ENCODE measurements at places on chromosomes 1 and 21.

DNA sequence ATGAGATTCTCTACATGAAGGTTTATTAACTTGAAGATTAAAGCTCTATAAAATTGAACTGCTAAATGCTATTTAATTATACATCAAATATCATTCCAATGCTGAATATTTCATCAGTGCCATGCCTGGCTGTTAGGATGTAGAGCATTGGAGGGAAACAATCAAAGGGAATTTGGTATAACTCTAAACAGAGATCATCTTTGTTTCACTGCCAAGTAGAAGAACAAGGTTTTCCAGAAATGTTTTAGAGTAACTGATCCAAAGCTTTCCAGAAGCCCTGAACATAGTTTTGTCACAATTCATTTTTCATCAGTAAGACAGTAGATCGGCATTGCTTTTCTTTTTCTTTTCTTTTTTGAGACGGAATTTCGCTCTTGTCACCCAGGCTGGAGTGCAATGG, 5.9 kb upstream of the DSTYK start:
- no peak for DNase-seq

GRCh38 chr1:243264717-243265116, 8.9 kb downstream of the SDCCAG8 start:
- no peak for DNase-seq

DNA sequence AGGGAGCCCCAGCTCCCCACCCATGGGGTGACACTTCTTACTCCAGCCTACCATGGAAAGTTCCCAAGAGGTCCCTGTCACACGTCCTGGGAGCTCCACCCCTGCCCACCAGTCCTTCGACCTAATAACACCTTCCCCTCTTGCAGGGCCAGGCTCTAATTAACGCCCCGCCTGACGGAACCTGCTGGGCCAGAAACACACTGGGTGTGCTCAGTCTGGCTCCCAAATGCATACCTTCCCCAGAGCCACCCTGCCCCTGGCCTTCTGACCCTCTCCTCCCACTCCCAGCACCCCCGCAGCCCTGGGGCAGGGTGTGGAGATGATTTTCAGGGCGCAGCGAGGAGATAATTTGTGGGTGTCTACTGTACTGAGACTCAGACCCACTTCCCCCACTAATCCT, 20.6 kb downstream of the PGLYRP3 start:
- no peak for DNase-seq

GRCh38 chr1:2821966-2822620, 20.6 kb upstream of the TTC34 start:
- DNase-seq, result peak; percentile 15

DNA sequence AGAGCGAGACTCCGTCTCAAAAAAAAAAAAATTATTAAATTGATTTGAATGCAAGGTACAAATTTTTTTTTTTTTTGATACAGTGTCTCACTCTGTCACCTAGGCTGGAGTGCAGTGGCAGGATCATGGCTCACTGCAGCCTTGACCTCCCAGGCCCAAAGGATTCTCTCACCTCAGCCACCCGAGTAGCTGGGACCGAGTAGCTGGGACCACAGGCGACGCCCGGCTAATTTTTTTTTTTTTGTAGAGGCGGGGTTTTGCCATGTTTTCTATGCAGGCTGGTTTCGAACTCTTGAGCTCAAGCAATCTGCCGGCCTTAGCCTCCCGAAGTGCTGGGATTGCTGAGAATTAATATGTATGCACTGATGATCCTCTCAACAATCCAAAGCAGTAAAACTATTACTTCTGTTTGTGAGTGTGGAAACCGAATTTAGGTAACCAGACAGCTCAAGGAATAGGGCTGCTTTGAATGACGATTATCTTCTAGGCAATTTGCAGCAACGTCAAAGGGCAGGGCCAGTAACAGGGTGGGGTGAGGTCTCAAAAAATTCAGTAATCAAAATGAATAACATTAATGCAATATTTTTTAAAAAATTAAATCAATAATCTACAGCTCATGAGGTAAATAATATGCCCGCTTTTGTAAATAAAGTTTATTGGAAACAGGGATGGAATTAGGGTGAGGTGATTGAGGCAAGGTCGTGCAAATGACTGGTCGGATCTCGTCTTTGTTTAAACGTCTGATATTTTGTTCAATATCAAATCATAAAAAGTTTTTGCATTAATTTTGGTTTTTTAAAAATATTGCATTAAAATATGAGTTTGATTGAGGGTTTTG, 1.2 kb downstream of the CLSPN start:
- DNase-seq, result no peak

DNA sequence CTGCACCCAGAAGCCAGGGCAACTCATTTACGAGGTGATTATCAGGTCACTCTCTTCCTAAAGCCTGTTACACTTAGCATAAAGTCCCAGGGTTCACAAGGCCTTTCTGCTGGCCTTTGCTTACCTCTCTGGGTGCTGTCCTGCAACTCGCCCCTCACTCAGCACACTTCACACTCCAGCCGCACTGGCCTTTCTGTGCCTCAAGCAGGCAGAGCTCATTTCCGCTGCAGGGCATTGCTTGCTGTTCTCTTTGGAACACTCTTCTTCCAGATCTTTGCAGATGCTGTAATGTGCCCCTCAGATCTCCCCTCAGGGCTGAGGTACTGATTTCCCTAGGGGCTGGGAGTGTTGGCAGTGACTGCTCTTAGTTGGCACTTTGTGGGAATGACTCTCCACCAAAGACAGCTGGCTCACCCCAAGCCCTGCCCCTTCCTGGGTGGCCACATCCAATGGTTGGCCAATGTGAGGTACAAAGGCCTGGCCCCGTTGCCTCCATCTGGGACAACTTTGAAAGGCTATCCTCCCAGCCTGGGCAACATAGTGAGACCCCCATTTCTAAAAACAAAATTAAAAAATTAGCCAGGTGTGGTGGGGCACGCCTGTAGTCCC, 50.8 kb upstream of the SSBP3 start:
- DNase-seq, result no peak

GRCh38 chr1:167879508-167879907, 34.4 kb downstream of the ADCY10 start:
- no peak for DNase-seq

GRCh38 chr1:111747282-111747734, 8.1 kb upstream of the INKA2 start:
- DNase-seq, result peak; percentile 52

DNA sequence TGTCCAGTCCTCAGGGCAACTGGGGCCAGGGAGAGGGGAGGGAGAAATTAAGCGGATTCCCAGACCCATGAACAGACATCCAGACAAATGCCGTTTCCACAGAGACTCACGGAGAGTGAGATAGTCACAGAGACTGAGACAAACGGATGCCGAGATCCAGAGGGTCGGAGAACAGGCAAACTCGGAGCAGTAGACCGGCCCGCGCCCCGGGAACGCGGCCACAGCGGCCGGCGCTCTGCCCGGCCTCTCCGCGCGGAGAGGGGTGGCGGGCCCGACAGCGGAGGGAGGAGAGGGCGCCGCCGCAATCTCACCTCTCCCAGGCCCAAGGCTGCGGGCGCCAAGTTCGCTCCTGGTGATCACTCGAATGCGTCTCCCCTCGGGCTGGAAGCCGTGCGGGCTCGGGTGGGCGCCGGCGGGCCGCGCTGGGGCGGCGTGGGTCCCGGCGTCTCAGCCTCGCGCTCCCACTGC, 831 bp upstream of the FOXD2 start:
- no peak for DNase-seq

GRCh38 chr1:106526650-106527049, 529.8 kb upstream of the PRMT6 start:
- no peak for DNase-seq

GRCh38 chr1:66251546-66251945, 282.4 kb upstream of the SGIP1 start:
- DNase-seq, result no peak

GRCh38 chr1:36448530-36449056, 1.7 kb downstream of the OSCP1 start:
- DNase-seq, result no peak

DNA sequence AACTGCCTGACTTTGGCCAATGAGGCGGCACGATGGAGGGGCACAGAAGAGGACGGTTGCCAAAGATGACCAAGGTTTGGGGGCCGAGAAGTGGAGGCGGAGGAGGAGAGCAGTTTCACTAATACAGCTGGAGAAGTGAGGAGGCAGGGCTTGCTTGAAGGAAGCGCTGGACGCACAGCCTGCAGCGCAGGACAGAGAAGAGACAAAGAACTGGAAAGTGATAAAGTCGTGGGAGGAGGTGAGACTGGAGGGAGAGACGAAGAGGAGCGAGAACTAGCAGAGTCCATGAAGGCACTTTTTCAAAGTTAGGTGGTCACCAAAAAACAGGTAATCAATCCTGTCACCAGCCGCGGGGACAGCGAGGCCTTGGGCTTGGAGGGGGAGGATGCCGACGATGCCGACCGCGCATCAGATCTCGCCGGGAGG, 771 bp downstream of the PACC1 start:
- DNase-seq, result no peak

DNA sequence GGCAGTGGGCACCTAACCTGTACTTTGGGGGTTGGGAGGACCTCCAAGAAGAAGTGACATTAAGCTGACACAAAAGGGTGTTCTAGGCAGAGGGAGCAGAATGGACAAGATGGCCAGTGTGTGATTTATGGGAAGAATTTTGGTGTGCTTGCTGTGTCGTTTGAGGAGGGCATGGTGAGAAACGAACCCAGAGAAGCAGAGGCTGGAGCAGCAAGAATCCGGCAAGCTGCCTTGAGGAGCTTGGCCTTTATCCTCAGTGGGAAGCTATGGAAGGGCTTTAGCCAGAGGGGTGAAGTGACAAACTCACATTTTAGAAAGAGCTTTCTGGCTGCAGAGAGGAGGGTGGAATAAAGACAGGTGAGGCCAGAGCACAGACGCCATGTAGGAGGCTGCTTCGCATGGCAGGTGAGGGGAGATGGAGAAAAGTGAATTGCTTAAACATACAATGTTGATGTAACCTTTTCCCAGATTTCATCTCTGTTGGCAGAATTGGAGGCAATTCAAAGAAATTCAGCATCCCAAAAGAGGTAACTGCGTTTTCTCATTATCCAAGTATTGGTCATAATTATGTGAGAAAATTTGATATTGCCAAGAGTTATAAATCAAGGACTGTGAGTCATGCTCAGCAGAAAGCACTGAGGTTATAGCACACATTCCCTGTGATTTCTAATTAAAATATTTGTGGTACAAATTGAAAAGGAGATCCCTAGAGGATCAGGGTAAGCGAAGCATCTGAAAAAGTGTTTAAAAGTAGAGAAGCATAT, 26.5 kb downstream of the TRIM45 start:
- DNase-seq, result no peak

DNA sequence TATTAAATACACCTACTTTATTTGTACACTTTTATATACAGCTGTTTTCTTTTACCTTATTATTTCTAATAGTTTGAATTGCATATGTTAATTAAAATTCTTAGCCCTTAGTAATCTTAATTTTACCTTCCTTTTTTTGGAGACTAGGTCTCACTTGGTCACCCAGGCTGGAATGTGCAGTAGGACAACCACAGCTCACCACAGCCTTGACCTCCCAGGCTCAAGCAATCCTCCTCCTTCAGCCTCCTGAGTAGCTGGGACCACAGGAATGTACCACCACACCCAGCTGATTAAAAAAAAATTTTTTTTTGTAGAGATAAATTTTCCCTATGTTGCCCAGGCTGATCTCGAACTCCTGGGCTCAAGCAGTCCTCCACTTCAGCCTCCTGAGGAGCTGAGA, 15.0 kb upstream of the SDC3 start:
- DNase-seq, result no peak

DNA sequence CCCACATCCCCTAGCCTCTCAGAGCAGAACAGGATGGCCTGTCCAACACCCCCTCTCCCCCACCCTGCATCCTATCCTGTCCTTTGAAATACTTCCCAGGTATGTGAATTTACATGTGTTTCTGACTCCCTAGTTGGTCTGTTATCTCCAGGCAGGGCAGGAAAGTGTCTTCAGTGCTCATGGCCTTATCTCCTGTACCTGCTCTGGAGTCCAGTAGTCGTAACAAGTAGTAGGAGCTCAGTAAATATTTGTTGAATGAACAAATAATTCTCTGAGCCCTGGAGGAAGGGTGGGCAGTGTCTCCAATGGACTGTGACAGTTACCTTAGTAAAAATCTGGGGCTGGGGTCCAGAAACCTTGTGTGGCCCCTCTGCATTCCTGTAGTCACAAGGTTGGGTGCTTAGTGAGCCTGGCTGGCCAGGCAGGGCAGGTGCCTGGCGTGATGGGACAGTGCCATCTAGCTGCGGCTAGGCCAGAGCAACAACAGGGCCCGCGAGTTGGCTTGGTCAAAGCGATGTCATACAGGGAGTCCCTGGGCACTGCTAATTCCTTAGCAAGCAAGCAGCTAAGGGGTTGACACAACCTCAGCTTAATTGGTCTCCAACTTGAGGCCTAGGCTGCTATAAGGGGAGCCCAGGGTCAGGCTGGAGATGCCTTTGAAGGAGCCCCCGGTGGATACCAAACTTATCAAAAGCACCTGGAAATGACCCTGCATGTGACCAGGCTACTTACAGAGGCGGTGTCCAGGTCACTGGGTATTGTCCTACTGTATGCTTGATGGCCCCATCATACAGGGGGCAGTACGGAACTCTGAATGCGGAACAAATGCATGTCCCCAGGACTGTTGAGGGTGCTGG, 89.0 kb upstream of the PPM1J start:
- peak; percentile 4 for DNase-seq

- DNase-seq, result no peak
Observed at GRCh38 chr1:3729594-3730542, 22.4 kb upstream of the CCDC27 start.

DNA sequence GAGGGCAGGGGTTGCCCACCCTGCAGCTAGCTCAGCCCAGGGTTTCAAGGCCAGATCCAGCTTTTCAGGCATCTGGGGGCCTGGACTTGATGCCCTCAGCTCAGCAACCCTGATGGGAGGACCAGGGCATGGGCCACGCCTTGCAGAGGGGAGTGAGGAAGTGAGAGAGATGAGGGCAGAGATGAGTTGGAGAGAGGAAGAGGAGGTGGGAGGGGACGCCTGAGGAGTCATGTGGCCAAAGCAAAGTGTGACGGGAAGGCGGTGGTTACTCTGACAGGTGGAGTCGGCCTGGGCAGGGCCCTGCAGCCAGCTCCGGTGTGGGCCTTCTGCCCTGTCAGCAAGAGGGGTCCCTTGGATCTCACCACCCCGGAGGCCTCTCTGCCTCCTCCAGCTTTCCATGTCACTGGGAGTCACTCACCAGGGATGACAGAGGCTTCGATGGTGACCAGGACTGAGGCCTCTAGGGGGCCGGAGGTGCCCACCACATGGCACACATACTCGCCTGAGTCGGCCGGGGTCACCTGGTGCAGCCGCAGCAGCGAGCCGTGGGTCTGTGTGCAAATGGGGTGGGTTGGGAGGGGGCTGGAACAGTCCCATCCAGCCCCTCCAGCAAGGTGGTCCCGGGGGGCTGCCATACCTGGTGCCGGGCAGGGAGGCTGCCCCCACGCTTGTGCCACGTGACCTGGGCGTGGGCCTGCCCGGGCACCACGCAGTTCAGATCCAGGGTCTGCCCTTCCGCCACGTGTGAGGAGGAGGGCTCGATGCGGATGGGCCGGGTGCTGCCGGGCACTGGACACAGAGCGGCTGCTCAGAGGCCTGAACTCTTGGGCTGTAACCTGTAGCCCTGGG, 40.4 kb downstream of the LDLRAD2 start:
- no peak for DNase-seq

- DNase-seq, result no peak
Observed at GRCh38 chr21:22791376-22791775, 1793.2 kb downstream of the NCAM2 start.

GRCh38 chr1:2834741-2835564, 33.5 kb upstream of the TTC34 start:
- no peak for DNase-seq

- DNase-seq, result no peak
Observed at GRCh38 chr21:43719748-43720538, 1.0 kb downstream of the PDXK start.

Measured in T follicular helper cell (primary cell).